Thoracic aorta (tissue), 2 donors: ENCODE measurements at places on chromosomes 2 and 18. TPM values are rescaled to one million over a fixed set of nuclear protein-coding genes. Genes with fewer than 3 reads are reported as not detected.
A peak's percentile ranks its signal among the peaks of the same experiment; 100 is the strongest.

- DNase-seq: no peak
These were observed 18.2 kb upstream of the FZD7 start for GRCh38 chr2:202015471-202015870.

DNA sequence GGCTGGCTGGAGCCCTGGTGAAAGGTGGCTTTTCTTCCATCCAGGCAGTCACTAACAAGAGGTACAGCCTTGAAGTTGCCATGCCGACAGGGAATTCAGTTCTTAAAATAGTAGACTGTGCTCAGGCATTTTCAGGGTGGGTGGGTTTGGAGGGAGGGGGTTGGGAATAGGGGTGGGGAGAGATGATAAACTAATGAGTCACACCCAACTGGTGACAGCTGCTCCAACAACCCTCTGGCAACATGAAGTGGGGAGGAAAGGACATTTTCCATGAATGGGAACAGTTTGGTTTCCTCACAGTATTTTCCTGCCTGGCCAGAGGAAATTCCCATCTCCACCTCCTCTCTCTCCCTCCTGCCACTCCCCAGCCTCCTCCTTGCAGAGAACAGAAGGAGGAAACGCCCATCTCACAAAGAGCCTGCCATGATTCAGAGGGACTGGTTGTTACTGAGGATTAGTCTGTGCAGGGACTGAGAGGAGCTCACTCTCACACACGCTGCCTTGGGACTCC lies 113.0 kb upstream of the SLC1A4 start:
- peak; percentile 51 for DNase-seq

The LRRC30 gene
- total RNA-seq: not detected

DNA sequence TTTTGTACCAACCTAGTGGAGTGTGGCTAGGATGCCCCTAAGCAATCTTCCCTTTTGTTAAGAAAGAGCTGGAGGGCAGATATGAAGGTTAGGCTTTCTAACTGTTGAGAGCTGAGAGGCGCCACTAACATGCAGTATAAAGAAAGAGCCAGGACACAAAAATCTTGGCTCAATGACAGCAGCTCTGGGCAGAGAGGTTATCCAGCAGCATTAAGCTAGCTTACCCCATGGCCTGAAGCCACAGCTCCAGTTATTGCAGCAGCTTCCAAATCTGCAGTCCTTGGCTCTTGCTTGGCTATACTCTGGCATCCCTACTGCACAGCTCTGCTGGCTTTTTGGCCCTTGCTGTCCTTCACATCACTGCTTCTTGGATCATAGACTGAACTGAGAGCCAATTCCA lies 213.4 kb downstream of the GPD2 start:
- DNase-seq: no peak

DNA sequence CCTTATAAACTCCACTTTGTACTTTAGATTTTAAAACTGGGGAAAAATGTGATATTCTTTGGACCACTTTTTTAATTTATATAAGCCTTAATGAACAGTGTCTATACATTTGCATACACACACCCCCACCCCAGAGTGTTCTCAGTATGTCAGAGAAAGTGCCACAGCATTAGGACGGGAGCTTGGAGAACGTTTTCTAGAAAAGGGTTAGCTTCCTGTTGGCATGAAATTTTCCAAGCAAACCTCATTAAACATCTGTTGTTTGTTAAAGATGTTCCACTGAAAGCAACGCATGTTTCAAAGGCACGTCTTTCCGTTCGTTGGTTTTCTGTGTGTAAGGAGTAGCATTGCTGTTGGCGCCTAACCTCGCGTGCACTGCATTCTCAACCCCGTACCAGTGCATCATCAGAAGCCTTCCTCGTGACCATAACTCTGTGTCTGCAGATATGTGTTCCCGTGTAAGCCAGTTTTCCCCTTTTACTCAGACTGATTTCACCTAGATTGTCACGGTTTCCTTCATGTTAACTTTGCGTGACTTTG lies 228.5 kb downstream of the ALPK2 start:
- DNase-seq: no peak

- no peak for DNase-seq
These were observed 17.0 kb downstream of the MRPS5 start for GRCh38 chr2:95104606-95105005.

DNA sequence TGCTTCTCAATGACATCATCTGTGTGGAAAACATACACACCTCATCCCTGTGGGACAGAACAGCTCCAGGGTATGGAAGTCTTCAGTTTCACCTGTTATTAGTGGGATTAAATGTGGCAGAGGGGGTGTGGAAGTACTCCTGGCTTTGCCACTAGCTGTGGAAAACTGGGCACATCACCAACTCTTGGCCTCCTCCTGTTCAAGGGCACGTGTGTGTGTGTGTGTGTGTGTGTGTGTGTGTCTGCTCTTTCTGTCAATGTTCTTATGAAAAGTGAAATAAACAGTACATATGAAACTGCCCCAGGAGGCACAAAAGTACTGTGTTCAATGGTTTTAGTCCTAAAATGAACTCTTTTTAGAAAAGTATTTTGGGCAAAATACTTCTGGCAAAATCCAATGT lies 65.9 kb downstream of the MTHFD2 start:
- no peak for DNase-seq

DNA sequence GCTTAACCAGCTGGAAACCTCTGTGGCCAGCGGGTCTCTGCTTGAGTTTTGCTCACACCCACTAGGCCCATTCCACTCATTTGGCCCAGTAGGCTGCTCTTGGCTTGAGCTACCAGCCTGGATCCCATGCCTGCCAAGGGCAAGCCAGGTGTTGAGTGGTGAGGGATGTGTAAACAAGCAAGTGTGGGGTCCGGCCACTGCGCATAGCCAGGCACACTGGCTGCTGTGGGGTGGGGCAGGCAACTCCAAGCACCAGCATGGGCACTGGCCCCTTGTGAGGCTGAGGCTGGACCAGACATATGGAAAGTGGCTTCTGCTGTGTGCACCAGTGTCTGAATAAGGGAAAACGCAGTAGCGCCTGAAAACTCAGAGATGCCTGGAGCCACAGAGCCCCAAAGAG lies 732.7 kb downstream of the NR4A2 start:
- DNase-seq: no peak

DNA sequence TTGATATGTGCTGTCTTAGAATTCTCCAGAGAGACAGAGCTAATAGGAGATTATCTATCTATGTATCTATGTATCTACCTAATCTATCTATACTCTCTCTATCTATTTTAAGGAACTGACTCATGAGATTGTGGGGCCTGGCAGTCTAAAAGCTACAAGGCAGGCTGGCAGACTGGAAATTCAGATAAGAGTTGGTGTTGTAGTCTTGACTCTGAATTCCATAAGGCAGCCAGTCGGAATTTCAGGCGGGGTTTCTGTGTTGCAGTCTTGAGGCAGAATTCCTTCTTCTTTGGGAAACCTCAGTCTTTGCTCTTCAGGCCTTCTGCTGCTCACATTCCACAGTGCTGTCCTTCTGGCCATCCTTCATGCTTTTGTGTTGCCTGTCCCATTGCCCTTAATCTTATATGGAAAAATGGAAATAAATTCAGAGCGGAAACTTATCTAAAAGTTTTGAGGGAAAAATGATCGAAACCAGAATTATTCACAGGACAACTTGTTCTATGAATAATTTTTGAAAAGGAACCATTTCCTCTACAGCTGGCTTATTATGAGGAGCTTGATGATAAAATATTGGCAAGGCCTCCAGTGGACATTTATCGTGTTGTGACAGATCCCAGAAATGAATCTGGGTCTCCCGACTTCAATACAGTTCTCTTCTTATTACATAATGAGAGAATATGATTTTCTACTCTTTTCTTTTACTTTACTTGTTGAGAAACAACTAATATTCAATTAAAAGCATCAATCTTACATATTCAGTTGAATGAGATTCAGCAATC lies 10.8 kb downstream of the IL1RL1 start:
- no peak for DNase-seq

DNA sequence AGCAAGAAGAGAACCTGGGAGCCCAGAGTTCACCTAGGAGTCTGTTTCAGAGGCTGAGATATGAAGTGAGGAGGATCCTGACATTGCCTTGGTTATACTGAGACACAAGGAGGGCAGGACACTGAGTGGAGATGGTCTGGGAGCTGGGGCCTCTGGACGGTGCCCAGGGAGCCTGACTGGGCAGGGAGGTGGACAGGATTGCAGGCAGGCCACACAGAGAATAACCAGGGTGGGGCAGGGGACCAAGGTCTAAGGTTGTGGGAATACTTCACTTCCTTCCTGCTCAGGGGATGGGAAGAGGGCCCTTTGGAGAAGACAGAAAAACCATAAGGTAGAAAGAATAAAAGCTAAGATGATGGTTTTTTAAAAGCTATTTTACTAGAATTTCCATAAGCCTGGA lies 18.7 kb downstream of the EDAR start:
- DNase-seq: no peak

The NAT8 gene
- not detected for total RNA-seq

- peak; percentile 63 for DNase-seq
These were observed 725 bp upstream of the ANKRD53 start for GRCh38 chr2:70977605-70978205.

DNA sequence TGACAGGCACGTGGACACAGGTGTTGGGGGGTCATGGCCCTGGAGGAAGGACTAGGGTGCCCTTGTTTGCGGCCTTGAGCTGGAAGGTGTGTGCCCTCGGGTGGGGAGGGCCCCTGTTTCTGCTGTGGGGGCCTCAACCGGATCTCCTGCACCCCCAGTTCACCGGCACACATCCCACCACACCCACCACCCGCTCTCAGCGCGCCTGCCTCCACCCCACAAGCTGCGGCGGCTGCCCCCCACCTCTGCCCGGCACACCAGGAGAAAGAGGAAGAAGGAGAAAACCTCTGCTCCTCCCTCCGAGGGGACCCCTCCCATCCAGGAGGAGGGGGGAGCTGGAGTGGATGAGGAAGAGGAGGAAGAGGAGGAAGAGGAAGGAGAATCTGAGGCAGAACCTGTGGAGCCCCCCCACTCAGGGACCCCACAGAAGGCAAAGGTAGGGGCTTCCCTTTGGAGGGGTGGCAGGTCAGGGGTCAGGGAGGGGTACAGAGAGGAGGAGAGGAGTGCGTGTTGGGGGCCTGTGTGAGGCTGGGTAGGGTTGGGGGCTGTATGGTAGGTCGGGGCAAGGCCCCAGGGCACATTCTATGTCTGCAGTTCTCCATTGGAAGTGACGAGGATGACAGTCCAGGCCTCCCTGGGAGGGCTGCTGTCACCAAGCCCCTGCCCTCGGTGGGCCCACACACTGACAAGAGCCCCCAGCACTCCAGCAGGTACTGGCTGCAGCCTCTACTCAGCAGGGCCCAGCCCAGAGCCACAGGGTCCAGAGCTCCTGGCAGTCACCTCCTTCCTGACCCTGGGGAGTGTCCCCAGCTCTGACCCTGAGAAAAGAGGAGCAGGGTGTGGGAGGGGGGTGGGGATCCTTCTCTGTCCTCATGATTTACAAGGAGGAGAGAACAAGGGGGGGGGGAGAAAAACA lies 1.8 kb downstream of the SLC4A3 start:
- no peak for DNase-seq

DNA sequence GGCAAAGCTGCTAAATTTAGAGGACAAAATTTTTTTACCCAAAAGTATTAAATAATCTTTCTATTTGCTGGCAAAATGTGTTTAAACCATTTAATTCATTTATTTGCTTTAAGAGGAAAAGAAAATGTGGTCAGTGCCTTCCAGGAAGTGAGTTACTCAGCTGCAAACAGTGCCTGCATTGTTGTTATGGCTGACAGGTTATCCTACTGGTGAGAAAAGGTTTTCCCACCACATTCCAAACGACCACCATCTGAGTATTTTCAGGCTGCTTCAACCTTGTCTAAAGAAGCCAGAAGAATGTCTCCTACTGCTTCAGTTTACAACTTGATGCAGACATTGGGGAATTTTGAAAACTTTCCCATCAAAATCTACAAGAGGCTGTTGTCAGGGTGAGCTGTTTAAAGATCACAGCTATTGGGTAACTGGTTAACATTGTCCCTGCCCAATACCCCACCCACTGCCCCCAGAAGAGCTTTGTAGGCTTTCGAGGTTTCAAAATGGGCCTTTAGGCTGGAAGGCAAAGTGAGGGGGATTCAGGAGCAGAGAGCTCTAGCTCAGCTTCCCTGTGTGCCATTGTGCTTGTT lies 461.3 kb upstream of the FANCL start:
- DNase-seq: no peak

The RAB17 gene
- 6.5 TPM for total RNA-seq

GRCh38 chr2:219246559-219246958 lies 1.3 kb downstream of the STK16 start:
- no peak for DNase-seq

DNA sequence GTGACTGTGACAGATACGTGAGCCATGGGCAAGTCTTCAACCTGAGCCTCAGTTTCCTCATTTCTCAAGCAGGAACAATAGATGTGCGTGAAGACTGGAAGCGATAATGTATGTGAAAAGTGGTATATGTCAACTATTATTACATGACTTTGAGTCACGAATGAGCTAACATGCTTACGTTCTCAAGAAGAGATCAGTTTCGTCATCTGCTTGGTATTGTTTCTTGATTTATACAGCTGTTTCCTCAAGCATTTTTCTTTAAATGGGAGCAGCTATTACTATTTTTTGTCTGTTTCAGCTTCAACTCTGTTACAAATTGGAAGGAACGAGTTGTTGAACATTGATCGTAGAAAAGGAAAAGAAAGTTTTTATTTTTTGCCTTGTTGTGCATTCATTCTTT lies 48.5 kb upstream of the THOC1 start:
- DNase-seq: no peak

The IL36A gene
- total RNA-seq: not detected

The LOXL3 gene
- total RNA-seq: 24.9 TPM

DNA sequence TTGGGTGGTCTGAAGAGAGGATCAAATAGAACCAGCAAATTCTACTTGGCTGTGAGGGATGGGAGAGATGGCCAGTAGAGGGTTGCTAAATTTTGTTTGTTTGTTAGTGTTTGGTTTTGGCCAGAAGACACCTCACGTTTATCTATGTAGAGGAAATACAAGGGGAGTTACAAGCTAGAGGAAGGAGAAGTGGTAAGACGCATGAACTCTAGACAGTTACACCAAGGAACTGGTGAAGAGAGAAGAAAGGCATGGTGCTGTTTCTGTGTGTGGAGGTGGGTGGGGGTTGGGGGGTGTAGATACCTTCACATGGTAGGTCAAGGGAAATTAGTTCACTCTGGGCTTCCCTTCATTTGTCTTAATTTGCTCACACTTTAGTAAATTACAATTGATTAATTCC lies 25.6 kb downstream of the RASGRP3 start:
- no peak for DNase-seq

- no peak for DNase-seq
These were observed 324.5 kb upstream of the EPHA4 start for GRCh38 chr2:221896505-221897151.

GRCh38 chr2:53202063-53202462 lies 565.5 kb upstream of the CHAC2 start:
- no peak for DNase-seq

- no peak for DNase-seq
These were observed 157.2 kb upstream of the TMEM200C start for GRCh38 chr18:6052449-6052913.

- no peak for DNase-seq
These were observed 118.9 kb downstream of the SPOPL start for GRCh38 chr2:138620431-138620830.

- no peak for DNase-seq
These were observed 62.3 kb downstream of the SOWAHC start for GRCh38 chr2:109676346-109676902.

The MRPL30 gene
- total RNA-seq: 24.5 TPM

The IL1RN gene
- total RNA-seq: 8.6 TPM

GRCh38 chr2:152343426-152343825 lies 8.5 kb downstream of the FMNL2 start:
- no peak for DNase-seq

The SCYGR4 gene
- not detected for total RNA-seq
